ENCODE measurements at places on chromosomes 4 and X.

GRCh38 chr4:11367371-11367770, 61.3 kb downstream of the HS3ST1 start:
- peak; percentile 47 for DNase-seq

DNA sequence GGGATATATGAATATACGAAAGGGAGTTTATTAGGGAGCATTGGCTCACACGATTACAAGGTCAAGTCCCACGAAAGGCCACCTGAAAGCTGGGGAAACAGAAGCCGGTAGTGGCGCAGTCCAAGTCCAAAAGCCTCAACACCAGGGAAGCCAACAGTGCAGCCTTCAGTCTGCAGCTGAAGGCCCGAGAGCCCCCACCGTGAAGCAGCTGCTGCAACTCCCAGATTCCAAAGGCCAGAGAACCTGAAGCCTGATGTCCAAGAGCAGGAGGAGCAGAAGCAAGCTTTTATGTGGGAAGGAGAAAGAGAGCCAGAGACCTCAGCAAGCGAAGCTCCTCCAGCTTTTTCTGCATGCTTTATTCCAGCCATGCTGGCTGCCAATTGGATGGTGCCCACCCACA, 275.8 kb downstream of the PTTG2 start:
- no peak for DNase-seq

DNA sequence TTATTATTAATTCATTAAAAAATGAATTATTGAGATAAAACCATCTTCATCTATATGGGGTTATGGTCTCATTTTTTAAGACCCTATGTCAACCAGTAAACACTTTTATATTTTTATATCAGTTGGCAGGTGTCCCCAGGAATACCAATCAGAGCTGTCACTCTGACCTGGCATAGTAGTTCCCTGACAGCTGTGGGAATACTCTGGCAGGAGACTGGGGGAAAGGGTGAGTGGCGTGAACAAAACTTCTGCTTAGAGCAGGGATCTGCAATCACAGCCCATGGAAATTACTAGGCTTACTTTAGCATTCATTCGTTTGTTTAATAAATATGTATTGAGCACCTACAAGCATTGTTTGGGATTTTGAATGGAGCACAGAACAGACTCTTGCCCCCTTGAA, 254.1 kb upstream of the KLF3 start:
- DNase-seq: no peak

GRCh38 chr4:184408021-184408683, 66.2 kb downstream of the IRF2 start:
- DNase-seq: no peak

GRCh38 chr4:95929448-95930064, 89.7 kb downstream of the PDHA2 start:
- DNase-seq: no peak

DNA sequence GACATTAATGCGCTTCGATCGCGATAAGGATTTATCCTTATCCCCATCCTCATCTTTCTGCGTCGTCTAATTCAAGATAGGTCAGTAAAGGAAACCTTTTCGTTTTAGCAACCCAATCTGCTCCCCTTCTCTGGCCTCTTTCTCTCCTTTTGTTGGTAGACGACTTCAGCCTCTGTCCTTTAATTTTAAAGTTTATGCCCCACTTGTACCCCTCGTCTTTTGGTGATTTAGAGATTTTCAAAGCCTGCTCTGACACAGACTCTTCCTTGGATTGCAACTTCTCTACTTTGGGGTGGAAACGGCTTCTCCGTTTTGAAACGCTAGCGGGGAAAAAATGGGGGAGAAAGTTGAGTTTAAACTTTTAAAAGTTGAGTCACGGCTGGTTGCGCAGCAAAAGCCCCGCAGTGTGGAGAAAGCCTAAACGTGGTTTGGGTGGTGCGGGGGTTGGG, 528 bp upstream of the FGF2 start:
- peak; percentile 29 for DNase-seq

DNA sequence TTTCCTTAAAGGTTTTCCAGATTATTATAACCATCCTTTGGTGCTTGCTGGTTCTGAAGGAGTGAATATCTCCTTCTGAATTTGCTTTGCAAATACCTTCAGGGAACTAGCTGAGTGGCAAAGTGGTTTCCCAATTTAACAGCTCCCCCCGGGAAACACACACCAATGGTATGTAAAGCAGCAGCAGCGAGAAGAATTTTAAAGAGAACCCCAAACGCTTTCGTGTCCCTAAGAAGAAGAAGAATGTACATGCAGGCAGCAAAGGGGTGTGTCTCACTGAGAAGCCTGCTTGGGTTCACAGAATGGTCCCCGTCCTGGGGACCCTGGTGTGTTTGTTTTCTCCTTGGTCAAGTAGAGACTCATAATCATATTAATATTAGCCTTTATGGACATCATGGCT, 4.2 kb upstream of the AKAP17A start:
- DNase-seq: no peak

DNA sequence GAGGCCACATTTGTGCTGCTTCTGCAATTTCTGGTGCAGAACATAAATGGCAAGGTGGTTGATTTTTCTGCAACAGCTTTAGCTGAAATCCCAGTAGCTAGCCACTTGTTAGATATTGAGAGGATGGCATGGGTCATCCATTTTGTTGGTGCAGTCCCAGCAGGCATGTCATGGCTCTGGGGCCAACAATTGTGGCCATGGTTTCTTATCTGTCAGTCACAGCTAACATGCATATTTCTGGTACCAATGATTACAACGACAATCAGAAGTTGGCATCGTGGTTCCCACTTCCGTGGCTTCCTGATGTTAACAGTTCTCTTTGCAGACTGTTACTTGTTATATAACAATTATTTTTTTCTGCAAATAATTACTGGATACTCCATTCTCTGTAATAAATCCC, 42.8 kb upstream of the PRKG2 start:
- no peak for DNase-seq

DNA sequence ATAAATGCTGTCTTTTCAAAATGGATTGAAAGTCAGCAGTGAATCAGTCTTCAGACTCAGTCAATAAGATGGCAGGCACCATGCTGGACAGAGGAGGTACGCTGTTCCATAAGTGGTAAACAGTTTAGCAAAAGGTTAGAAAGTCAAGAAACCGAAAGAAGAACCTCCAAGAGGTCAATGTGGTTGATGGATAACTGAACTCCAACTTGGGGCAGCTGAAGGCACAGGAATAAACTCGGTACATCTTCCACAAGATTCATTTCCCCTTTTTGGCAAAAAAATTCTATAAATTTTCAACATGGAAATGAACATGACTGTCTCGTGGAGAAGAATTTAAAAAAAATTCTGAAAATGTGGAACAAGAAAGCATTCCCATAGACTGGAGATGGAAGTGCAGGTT, 18.4 kb upstream of the SEL1L3 start:
- DNase-seq: no peak

GRCh38 chrX:12825801-12826200, 34.6 kb downstream of the PRPS2 start:
- DNase-seq: no peak

- DNase-seq: peak; percentile 10
Measured at GRCh38 chrX:55450259-55450658, 1.7 kb upstream of the MAGEH1 start.

Measured in H7 (cell line).